ENCODE measurements at places on chromosomes 4 and X.

GRCh38 chr4:105166066-105166465 lies 19.4 kb downstream of the TET2 start:
- DNase-seq, result no peak

DNA sequence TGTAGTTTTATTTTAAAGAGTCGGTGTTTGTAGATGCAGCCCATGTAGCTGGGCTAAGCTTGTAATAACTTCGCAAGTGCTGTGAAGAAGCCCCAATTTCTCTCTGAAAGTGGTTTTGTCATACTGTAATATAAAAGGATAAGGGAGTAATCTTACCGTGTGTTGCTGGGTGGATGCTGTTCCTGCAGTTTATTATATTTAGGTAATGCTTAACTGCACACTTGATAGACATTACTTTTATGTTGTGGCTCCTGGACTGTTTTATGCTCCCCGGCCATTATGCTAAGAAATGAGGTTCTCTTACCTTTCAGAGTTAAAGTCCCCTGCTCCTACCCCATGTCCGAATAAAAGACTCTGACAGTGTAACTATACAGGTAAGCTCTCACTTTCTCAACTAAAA lies 789.4 kb downstream of the RPA4 start:
- no peak for DNase-seq

- DNase-seq, result no peak
Observed at GRCh38 chr4:56051710-56052075, 102.9 kb downstream of the CEP135 start.

DNA sequence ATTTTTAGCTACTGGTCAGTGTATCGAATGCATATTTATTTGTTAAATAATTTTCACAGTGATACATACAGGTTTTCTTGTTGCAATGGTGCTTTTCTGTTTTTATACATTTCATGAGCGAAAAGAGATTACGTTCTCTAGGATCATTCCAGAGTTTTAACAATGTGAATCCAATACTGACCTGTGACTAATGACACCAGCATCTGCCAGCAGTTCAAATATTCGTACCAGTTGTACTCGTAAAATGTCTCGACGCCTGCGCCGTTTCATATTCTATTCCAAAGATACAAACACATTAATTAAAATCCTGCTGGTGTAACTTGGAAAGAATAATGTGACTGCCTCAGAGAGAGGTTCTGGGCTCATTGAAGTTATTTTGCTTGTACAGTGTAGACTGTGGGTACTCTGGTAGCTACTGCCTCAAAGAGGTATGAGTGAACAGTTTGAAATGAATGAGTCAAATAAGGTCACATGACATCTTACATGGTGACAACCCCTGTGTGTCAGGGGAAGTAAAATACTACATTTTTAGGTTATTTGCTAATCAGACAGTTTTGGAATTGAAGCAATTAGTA lies 80.7 kb downstream of the ZAR1 start:
- no peak for DNase-seq
